ENCODE measurements at places on chromosomes 11 and 22. TPM values are rescaled to one million over a fixed set of nuclear protein-coding genes. Genes with fewer than 3 reads are reported as not detected.

GRCh38 chr22:33579448-33580093 is 340.7 kb downstream of the LARGE1 start:
- peak; percentile 76 for DNase-seq

- no peak for DNase-seq
Measured at GRCh38 chr11:10990637-10991193, 132.9 kb upstream of the ZBED5 start.

DNA sequence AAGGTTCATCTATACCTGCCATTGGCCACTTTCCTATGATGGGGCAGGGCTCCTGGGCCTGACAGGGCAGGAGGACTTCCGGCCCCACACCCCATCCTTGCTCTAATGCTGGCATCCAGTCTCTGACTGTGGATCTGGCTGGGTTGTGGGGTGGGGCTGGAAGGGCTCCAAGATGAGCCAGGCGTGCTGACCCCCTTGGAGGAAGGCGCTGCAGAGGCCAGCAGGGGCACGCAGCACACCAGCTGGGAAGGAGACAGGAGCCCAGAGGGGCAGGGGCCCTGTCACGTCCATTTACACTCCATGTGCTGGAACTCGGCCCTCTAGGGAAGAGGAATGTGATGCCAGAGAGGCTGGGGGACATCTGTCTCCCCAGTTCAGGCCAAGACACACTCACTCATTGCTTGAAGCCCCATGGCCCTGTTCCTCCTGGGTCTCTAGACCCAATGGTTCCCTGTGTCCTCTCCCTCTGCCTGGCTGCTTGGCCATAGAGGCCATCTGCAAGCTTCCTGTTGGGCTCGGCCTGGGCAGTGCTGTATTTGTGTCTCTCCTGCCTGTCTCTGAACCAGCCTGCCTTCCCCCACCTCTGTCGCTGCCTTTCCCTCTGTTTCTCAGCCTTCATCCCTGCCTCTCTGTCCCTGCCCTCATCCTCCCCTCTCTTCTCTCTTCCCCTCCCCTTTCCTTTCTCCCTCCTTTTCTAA is 67.5 kb upstream of the NECTIN1 start:
- no peak for DNase-seq

DNA sequence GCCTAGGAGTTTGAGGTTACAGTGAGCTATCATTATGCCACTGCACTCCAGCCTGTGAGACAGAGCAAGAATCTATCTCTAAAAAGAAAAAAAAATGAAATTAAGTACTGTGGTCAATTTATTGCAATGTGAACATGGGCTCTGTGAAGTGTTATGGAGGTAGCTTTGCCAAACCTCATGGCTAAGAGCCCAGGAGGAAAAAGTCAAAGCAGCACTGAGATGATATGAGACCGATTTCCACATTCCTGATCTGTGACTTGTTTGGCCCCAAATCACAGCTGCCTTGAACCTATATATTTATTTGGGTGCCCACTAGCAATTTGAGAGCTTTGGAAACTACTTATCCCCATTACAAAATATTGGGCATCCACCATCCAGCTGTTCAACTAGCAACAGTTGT is 29.8 kb upstream of the TMEM135 start:
- DNase-seq, result no peak

- no peak for DNase-seq
Measured at GRCh38 chr11:10659339-10660216, 34.0 kb downstream of the IRAG1 start.

Gene NRXN2
- 0.08 TPM for total RNA-seq

Gene KCNJ11
- total RNA-seq, result 5.9 TPM

GRCh38 chr11:12587333-12587991 is 86.8 kb upstream of the TEAD1 start:
- peak; percentile 28 for DNase-seq

GRCh38 chr11:83153764-83154163 is 3.2 kb upstream of the PCF11 start:
- DNase-seq, result no peak

GRCh38 chr11:133985981-133986944 is 29.5 kb upstream of the IGSF9B start:
- no peak for DNase-seq

DNA sequence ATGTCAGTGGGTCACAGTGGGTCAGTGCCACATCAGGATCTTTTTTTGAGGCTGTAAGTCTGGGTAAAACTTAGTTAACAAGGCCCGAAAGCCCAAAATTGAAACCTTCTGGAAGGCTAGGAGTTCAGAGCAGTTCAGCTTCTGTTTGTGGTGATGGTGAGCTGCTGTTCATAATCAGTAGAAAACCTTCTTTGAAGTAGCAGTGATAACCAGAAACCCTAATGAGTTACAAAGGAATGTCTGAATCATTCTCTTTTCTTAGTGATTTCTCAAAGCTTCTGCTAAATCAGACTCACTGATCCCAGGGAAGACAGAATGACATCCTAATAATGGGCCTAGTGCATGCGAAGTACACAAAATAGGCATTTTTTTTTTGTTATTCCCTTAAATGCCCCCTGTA is 124.7 kb downstream of the PARVA start:
- no peak for DNase-seq

Gene ACR
- not detected for total RNA-seq

DNA sequence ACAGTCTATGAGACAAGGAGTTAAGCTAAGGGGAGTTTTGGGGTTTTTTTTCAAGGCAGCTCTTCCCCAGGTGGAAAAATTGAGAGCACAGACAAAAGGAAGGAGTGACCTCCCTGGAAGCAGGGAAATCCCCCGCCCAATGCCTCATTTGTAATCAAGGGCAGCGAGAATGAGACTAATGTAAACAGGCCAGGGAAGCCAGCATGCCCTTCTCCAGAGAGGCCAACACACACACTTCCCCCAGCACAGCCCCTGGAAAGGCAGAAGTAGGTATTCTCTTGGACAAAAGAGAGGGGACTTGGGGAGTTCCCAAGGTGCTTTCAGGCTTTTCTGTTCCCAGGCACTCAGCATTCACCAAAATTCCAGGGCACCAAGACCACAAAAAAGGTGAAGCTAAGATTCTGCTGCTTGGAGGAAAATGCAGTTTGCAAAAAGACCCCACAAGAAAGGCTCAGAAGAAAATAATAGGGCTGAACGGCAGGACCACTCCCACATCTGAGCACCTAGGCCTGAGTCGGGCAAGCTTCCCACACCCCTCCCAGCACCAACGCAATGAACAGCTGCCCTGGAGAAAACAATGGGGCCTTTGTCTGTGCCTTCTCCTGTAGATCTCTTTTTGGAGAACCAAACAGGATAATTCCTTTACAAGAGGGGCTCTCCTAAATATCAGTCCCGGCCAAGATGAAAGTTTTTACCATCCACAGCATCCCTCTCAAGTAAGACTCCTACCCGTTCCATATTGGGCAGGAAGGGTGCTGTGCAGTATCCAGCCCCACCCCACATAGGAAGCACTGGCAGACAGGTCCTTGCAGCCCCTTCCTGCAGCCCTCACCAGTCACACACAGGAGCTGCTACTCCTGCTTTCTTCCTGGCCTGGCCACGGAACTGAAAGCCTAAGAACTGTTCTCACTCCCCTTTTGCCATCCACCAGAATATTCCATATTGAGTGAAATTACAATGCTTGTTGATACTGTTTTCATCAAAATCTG is 70.7 kb upstream of the AKIP1 start:
- peak; percentile 92 for DNase-seq

Gene TSPAN32
- not detected for total RNA-seq

- peak; percentile 68 for DNase-seq
Measured at GRCh38 chr11:19912958-19913892, 200.6 kb downstream of the NAV2 start.

DNA sequence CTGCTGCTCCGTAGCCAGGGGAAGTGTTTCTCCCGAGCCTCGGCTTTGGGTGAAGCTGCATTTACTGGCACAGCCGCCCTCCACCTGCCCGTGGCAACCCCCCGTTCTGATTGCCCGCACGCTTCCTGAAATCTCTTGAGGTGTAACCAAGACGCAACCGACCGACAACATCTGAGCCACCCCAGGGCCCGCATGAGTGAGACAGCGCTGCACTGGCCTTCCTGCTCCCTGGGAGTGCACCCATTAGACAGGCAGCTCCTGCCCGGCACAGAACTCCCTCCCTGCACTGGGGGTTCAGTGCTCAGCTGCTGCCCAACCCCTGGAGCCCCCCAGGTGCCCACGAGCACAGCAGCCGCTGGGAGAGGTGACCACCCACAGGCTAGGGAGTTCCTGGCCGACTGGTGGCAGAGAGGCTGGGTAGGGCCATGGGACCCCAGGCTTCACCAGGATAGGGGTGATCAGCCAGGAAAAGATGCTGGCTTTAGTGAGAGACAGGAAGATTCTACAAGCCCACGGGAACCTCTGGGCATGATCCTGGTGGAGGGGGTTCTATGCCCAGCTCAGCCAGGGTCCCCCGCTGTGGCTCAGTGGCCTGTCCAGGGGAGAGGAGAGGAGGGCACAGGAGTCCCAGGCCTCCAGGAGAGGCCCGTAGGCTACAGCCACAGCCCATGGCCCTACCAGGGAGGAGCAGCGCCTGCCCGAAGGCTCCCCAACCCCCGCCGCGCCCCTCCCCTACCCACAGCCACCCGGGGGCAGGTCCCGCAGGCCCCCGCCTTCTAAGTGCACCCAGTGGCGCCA is 14.6 kb downstream of the PLXNB2 start:
- DNase-seq, result no peak

Gene ART5
- total RNA-seq, result not detected

Gene UBE4A
- 34.7 TPM for total RNA-seq

GRCh38 chr11:107931206-107931605 is 3.0 kb downstream of the RAB39A start:
- no peak for DNase-seq

- no peak for DNase-seq
Measured at GRCh38 chr11:17392872-17393271, 4.4 kb upstream of the KCNJ11 start.

DNA sequence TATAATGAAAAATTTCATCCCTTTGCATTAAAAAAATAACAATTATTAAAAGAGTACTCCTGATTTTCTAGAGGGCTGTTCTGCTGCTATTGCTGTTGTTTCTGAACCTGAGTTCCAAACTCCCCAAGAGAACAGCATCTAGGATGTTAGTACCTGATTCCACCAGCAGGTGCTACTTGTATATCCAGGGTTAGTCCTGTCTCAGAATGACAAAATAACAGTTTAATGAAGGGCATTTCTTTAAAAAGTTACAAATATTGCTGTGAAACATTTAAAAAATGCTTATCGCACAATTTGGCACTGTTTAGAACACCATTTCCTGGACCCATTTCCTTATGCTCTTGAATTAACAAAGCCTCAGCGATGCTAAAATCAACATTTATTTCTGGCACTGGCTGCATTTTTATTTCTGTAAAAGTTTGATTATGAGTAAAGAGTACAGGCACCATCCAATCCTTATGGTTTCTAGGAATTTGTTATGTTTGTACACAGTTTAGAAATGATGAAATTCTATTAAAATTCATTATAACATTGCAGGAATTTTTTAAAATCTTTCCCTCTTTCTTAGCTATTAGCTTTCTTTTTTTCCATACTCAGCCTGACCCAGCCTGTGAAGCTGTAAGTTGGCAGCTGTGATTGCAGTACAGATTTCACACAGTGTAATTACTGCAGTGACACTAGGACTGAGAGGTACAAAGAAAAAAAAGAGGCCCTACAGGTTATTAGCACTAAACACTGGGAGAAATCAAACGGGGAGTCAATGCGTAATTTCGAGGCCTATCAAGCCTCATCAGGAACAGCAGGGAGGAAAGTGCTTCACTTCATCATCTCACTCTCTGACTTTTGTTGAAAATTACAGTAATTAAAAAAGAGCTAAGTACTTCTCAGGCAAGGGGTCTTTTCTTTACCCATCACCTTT is 208.8 kb downstream of the DCDC1 start:
- DNase-seq, result no peak

DNA sequence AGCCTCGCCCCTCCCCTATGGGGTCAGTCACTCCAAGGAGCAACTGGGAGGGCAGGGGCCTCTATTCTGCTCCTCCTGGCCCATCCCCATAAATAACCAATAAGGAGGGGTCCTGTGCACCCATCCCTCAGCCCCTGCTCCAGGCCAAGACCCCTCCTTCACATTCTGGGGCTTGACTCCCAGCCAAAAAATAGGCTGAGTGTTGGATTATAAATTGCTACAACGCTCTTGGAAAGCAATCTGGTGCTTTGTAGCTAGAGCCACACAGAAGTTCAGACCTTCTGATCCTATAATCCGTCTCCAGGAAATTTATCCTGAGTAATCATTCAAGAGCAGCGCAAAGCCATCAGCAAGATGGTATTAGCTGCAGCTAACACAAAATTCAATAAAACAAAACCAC is 42.5 kb downstream of the ABCC8 start:
- DNase-seq, result no peak

Gene MPZL3
- 0.10 TPM for total RNA-seq

DNA sequence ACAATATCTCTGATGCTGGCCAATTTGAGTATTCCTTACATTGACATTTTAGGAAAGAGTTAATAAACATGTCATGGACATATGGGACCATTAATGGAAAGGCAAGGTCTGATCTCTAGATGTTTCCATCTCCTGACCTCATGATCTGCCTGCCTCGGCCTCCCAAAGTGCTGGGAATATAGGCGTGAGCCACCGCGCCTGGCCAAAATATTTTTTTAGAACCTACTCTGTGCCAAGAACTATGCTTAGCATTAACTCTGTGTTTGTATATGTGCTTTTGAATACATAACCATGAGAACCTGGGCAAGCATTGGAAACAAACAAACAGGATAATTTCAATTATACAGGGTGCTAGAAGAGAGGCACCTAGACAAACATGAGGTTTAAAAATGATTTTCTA is 123.2 kb downstream of the ATG16L2 start:
- no peak for DNase-seq

DNA sequence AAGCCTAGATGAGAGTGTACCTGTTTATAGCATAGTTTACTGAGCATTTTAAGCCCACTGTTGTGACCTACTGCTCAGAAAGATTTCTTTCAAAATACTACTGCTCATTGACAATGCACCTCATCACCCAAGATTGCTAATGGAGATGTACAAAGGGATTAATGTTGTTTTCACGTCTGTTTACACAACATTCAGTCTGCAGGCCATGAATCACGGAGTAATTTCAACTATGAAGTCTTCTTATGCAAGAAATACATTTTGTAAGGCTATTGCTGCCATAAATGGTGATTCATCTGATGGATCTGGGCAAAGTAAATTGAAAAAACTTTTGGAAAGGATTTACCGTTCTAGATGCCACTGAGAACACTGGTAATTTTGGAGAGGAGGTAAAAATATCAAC is 112.9 kb downstream of the KIF18A start:
- DNase-seq, result no peak

GRCh38 chr11:94585399-94585798 is 18.2 kb downstream of the PIWIL4 start:
- DNase-seq, result no peak

DNA sequence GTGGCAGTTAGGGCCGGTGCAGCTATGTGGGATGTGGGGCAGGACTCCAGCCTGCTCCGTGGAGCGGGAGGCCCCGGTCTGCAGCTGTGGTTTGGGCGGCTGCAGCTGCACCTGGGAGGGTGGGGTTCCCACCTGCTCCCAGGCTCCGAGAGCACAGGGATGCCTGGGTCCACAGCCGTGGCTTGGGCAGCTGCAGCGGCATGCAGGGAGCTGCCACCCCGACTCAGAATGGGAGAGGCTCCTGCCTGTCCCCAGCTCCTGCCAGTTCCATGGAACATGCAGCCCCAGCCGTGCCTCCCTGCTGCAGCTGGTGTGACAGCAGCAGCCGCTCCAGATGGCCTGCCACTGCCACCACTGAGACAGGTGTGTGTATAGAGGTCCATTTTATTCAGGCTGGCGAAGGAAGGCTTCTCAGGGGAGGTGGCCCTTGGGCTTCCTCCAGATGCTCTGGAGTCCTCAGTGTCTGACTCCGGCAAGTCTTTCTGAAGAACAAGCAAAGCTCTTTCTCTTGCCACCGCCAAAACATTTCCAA is 21.8 kb upstream of the UPK3A start:
- peak; percentile 44 for DNase-seq

- DNase-seq, result no peak
Measured at GRCh38 chr11:118295815-118296454, 8.6 kb upstream of the CD3E start.

GRCh38 chr11:121497176-121497998 is 44.6 kb upstream of the SORL1-AS1 start:
- no peak for DNase-seq
